ENCODE measurements at places on chromosomes 11 and 22. TPM values are rescaled to one million over a fixed set of nuclear protein-coding genes. Genes with fewer than 3 reads are reported as not detected.

GRCh38 chr11:70660059-70660888 lies 261.9 kb downstream of the CTTN start:
- no peak overlapping the region for H3K4me3 ChIP-seq
- H3K27ac ChIP-seq: no peak overlapping the region
- no peak for DNase-seq
- no peaks in the 10 kb centered on the region for H3K27me3 ChIP-seq

DNA sequence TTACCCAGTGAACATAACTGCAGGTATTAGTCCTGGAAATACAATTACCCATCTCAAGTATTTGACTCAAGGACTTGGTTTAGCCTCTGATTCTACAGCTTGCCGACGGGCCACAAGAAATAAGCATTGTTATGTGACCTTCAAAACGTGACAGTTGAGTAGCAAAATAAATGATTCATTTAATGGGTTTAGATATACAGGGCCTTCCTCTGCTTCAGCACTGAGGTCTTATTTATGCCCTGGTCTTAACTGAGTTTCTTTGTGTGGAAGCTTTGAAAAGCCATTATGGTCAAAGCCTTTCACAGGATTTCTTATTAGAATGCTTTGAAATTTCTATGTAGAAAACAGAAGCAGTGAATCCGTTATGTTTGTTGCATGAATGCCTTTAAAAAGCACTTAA lies 899.2 kb upstream of the API5 start:
- no peak overlapping the region for H3K4me3 ChIP-seq
- H3K36me3 ChIP-seq: no peaks in the 10 kb centered on the region
- no peak overlapping the region for H3K27ac ChIP-seq
- DNase-seq: no peak

DNA sequence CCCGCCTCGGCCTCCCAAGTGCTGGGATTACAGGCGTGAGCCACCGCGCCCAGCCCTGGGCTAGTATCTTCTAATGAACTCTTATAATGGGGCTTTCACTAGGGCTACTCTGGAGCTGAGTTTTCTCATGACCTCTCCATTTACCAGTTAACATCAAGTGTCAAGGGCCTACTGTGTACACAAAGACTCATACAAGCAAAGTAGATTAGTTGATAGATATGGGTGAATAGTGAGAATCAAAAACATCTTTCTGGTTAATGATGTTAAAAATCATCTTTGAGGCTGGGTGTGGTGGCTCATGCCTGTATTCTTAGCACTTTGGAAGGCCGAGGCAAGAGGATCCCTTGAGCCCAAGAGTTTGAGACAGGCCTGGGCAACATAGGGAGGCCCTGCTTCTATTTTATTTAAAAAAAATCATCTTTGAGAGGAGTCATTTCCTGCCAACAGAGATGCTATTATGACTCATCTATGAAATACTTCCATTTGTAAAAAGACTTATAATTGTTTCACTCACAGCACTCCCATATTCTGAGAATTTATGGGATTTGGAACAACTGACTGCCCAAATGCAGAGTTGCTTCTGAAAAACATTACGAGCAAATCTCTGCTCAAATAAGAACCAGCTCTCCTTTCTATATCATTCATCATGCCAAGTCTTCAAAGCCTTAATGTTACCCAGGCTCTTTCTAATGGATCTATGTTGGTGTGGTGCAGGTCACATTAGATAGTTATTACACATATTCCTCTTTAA lies 57.0 kb downstream of the GDPD4 start:
- H3K4me1 ChIP-seq: no peaks in the 10 kb centered on the region
- no peaks in the 10 kb centered on the region for H3K36me3 ChIP-seq
- H3K27ac ChIP-seq: no peak overlapping the region
- no peaks in the 10 kb centered on the region for H3K27me3 ChIP-seq

- H3K27ac ChIP-seq: no peak overlapping the region
- H3K27me3 ChIP-seq: no peaks in the 10 kb centered on the region
- no peak overlapping the region for H3K4me3 ChIP-seq
- no peaks in the 10 kb centered on the region for H3K36me3 ChIP-seq
- no peak for DNase-seq
- H3K4me1 ChIP-seq: no peaks in the 10 kb centered on the region
Measured at GRCh38 chr11:130323452-130324450, 9.0 kb upstream of the ZBTB44 start.

DNA sequence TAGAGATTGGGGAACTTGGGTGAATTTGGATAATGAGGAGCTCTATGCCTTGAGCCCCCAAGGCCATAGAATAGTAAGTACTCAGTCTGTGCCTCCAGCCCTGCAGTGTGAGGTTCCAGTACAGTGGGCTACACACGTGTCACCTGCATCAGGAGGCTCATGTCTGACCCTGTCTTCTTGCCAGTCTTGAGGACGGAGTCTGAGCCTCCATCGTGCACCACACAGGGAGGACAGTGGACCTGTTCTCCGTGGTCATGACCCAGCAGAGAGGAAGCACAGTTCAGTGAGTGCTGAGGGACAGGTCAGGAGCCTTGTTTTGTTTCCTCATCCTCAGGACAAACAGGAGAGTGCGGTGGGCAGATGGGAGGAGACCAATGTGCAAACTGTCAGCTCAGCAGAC lies 30.8 kb downstream of the RPS13 start:
- no peak overlapping the region for H3K4me3 ChIP-seq
- H3K27ac ChIP-seq: no peak overlapping the region
- no peaks in the 10 kb centered on the region for H3K4me1 ChIP-seq

GRCh38 chr22:17234144-17234623 lies 14.9 kb upstream of the ADA2 start:
- no peak overlapping the region for H3K27ac ChIP-seq
- no peaks in the 10 kb centered on the region for H3K36me3 ChIP-seq
- H3K4me1 ChIP-seq: no peaks in the 10 kb centered on the region
- DNase-seq: peak; percentile 12
- no peaks in the 10 kb centered on the region for H3K27me3 ChIP-seq

- peaks cover 1% of the 10 kb centered on the region for H3K27me3 ChIP-seq
- peak; percentile 97 for DNase-seq
- H3K27ac ChIP-seq: no peak within 1 kb of the TSS
- peak within 1 kb of the TSS; percentile 90 for H3K4me3 ChIP-seq
- H3K36me3 ChIP-seq: no peaks in the 10 kb centered on the region
Measured at GRCh38 chr11:46936138-46937110, at the start of gene CSTPP1. TSS of gene CSTPP1 (plus strand) at chr11:46936761. CDS start at chr11:46936806, 45 bp downstream.

GRCh38 chr11:79076526-79077115 lies 364.2 kb downstream of the TENM4 start:
- no peaks in the 10 kb centered on the region for H3K4me1 ChIP-seq
- no peak overlapping the region for H3K4me3 ChIP-seq
- H3K36me3 ChIP-seq: no peaks in the 10 kb centered on the region
- H3K27me3 ChIP-seq: no peaks in the 10 kb centered on the region
- DNase-seq: peak; percentile 78

GRCh38 chr11:46307369-46307768 lies 29.9 kb downstream of the CREB3L1 start:
- no peaks in the 10 kb centered on the region for H3K27me3 ChIP-seq
- no peaks in the 10 kb centered on the region for H3K36me3 ChIP-seq
- no peak overlapping the region for H3K4me3 ChIP-seq
- H3K4me1 ChIP-seq: no peaks in the 10 kb centered on the region

DNA sequence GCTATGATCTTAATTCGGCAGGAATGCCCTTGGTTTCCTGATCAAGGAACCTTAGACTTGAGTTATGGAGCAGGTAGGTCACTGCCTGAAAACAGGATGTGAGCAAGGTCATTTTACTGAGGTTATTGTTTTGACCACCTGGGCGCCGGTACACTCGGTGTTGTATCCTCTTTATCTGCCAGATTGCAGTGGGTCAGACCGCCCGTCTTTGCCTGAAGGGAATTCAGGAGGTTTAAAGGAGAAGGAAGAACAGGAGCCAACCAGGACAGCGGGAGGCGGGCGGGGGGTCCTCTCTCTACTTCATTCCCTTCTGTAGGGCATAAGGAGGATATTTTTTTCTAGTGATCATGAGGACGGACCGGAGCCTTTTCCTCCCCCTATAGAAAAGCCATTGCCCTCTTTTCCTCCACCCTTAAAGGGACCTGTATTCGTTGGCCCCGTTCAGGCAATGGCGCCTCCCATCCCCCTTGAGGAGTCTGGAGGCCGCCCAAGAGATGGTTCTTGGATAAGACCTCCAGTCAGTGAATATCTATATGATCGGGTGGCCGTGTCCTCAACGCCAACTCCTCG lies 649 bp downstream of the MS4A15 start:
- H3K4me1 ChIP-seq: no peaks in the 10 kb centered on the region
- no peaks in the 10 kb centered on the region for H3K36me3 ChIP-seq
- H3K4me3 ChIP-seq: no peak overlapping the region

GRCh38 chr11:90294091-90294490 lies 71.2 kb upstream of the CHORDC1 start:
- no peak for DNase-seq
- H3K27me3 ChIP-seq: no peaks in the 10 kb centered on the region
- H3K27ac ChIP-seq: no peak overlapping the region

- no peaks in the 10 kb centered on the region for H3K4me1 ChIP-seq
- no peaks in the 10 kb centered on the region for H3K36me3 ChIP-seq
- DNase-seq: peak; percentile 66
- H3K27me3 ChIP-seq: no peaks in the 10 kb centered on the region
- H3K27ac ChIP-seq: no peak overlapping the region
- no peak overlapping the region for H3K4me3 ChIP-seq
Measured at GRCh38 chr22:47127441-47127871, 365.0 kb downstream of the TBC1D22A start.

DNA sequence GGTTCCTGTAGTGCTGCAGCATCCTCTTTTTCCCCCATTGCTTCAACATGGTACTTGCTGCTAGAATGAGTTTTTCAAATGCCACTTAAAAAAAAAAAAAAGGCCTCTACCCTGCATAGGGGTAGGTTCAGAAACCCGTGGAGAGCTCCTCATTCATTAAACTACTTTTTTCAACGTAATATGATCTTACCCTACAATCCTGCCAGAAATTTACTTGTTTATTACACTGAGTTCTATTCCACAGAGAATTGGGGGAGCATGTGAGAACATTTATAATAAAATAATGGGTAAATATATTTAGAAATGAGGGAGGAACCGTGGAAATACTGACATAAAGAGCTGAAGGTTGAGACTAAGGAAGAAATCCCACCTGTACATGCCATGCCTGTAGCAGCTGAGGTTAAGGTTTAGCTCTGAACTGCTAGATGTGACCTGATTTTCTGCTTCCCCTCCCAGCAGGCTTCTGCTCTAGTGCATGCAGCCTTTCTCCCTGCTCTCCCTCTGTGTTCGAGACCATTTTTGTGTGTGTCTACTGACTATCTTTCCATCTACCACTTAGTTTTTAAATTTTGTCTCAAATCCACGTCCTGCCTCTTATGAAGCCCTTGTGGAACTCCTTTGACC lies 225.7 kb downstream of the DDX10 start:
- H3K27ac ChIP-seq: no peak overlapping the region
- H3K4me3 ChIP-seq: no peak overlapping the region
- H3K4me1 ChIP-seq: no peaks in the 10 kb centered on the region
- no peaks in the 10 kb centered on the region for H3K36me3 ChIP-seq
- no peak for DNase-seq

FLRT1 gene
- total RNA-seq: 0.10 TPM

OR51B5 gene
- 1.2 TPM for total RNA-seq

TMEM191B gene
- total RNA-seq: not detected

KCNK7 gene
- total RNA-seq: 0.93 TPM

All from aorta (tissue), 5 donors.